Fibroblast of mammary gland (primary cell): ENCODE measurements at places on chromosomes 4 and X.

GRCh38 chr4:120918788-120919187 is 3.7 kb downstream of the PRDM5 start:
- DNase-seq: no peak

DNA sequence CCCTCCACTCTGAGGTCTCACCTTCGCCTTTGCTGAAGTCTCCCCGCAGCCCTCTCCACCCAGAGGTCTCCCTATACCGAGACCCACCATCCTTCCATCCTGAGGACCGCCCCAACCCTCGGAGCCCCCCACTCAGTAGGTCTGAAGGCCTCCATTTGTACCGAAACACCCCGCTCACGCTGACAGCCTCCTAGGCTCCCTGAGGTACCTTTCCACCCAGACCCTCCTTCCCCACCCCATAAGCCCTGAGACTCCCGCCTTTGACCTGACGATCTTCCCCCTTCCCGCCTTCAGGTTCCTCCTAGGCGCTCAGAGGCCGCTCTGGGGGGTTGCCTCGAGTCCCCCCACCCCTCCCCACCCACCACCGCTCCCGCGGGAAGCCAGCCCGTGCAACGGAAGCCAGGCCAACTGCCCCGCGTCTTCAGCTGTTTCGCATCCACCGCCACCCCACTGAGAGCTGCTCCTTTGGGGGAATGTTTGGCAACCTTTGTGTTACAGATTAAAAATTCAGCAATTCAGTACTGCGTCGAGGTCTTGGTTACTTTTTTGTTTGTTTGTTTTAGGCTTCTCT is 5.0 kb downstream of the SOD3 start:
- peak; percentile 15 for DNase-seq

GRCh38 chrX:129945131-129945530 is 37.3 kb upstream of the BCORL1 start:
- peak; percentile 45 for DNase-seq

- no peak for DNase-seq
These were observed 33.2 kb downstream of the AWAT2 start for GRCh38 chrX:70016513-70016912.

DNA sequence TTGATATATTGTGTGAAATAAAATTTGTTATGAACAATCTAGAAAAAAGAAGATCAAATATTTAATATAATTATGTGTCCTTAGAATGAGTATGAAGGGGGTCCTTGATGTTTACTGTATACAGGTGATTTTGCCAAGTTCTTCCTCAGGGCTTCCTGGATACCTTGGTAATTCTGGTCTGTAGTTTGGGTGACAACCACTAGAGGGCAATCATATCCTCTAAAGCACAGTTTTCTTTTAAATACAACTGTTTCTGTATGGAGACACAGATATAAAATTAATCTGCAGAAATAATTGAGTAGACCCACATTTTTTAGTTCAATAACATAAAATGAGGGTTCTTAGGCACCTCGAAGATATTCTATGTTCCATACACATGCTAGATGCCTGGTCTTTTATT is 157.7 kb downstream of the SPANXN1 start:
- DNase-seq: peak; percentile 33

DNA sequence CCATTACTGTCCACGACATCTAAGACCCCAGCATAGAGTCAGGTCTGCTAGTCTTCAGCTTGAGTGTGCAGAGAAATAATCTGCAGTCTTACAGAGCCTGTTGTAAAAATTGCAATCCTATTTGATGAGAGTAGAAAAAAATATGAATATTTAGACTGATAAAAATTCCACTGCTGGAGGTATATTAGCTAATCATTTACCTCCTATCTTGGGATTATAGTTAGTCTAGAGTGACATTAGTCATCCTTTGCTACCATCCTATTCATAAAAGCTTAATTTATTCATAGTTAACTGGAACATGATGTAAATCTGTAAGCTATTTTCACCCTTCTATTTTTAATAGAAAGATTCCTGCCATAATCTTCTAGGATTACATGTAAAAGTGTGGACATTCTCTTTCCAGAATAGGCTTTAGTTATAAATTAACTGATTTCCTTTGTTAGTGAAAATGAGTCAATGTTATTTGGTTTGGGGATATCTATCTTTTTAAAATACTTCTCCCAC is 26.7 kb downstream of the C4orf54 start:
- DNase-seq: no peak

DNA sequence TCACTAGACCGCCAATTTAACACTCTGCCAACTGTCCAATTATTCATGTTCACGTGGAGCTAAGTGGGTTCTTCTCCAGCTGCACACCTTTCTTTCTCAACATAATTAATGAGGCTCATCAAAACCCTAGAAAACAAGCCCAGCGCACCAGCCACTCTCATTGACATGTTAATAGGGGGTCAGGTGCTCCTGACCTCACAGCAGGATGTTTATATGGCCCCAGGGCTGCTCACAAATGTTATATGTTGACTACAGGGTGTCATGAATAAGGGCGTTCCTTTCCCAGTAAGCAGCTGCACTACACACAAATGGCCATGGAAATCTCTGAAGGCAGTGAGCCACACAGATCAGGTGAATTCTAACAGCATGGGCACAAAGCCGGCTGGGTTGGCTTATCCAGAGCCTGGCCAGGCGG is 209.8 kb downstream of the MGST2 start:
- no peak for DNase-seq

DNA sequence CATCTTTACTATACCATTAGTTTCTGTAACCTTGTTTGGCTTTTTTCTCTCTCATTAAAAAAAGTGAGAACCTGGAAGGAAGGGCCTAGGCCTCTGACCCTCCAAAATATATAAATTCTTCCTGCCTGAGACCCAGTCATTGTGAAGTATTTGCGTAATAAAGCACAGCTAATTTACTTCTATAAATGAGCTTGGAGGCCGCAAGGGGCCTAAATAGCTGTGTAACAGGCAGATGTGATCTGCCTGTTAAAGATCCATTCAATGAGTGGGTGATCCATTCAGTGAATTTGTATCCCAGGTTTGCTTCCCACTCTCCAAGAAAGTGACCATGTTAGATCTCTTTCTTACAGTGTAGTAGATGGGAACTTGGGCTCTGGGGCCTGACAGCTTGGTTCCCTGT is 595 bp upstream of the PYURF start:
- DNase-seq: peak; percentile 37

- DNase-seq: peak; percentile 47
These were observed 41.9 kb downstream of the CNOT6L start for GRCh38 chr4:77777135-77777807.

- no peak for DNase-seq
These were observed 301.9 kb downstream of the DHX15 start for GRCh38 chr4:24282446-24282845.

DNA sequence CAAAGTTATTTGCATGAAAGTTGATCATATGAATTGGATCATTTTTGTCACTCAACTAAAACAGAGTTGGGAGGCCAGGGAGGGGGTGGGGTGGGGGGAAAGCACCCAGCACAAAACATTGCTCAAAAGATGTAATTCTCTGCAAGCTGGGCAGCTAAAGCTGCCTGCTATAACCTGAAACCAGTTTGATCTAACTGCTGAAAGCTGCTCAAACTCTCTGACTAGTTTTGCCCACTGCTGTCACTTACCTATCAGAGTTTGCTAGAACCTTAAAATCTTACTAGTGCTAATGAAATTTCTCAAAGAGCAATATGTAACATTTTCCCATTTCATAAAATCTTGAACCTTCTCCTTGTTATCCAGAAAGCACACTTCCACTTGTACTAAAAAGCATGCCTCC is 10.4 kb downstream of the CXCL8 start:
- no peak for DNase-seq

DNA sequence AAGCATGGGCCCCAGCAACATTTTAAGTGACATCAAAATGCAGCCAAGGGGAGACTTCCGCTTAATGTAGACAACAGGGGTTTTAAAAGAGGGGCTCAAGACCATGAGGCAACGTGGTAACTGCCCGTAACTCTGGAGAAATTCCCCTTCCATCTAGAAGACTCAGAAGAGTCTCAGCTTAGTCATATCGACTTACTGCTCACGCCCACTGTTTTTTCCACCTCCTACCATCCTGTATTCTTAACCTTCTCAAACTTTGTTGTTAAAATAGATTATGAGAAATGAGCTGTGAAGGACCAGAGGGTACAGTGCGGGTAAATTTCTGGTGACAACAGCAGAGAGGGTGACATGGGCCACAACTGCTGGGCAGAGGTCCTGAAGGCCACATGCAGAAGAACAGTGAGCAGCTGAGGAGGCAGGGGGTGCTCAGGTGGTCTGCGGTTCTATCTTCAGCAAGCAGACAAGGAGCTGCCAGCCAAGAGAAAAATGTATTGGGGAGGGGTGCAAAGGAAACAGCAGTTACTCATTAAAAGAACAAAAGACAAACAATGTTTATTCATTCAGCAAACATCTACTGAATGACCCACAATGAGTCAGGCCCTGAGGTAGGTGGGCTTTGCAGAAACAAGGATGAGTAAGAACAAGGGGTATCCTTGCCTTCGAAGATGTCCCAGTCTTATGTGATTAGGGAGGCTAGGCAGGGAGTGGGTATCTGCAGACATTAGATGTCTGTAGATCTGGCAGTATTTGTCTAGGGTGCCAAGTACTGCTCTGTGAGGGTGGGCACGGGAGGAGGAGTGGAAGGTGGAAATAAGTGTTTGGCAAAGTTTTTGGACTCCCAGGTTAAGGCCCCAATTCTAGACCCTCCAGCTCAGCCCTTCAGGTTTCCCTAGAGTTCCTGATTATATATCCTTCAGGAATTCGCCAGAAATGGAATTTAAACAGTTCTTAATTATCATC is 175.3 kb downstream of the TSPAN5 start:
- peak; percentile 82 for DNase-seq

GRCh38 chr4:155001251-155001650 is 207.2 kb upstream of the NPY2R start:
- DNase-seq: no peak

DNA sequence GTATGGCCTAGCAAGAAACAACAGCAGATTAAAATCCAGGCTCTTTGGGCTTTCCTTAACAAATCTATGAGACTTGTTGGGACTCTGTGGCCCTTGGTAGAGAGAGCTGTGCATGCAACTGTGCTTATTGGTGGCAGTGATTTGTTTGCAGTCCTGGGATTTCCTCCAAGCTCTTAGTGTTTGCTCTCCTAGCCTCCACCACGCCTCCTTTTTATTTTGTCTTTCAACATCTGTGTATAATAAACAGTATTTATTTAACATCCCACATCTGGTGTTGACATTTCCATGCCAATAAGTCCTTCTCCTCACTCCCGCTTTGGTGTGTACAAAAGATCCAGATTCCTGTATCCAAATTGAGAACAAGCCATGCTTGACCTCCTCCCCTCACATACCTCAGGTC is 3.1 kb downstream of the TNMD start:
- DNase-seq: peak; percentile 6

GRCh38 chrX:12986886-12987285 is 12.0 kb downstream of the TMSB4X start:
- no peak for DNase-seq

GRCh38 chrX:31497086-31497485 is 425.2 kb upstream of the FTHL17 start:
- DNase-seq: peak; percentile 50

DNA sequence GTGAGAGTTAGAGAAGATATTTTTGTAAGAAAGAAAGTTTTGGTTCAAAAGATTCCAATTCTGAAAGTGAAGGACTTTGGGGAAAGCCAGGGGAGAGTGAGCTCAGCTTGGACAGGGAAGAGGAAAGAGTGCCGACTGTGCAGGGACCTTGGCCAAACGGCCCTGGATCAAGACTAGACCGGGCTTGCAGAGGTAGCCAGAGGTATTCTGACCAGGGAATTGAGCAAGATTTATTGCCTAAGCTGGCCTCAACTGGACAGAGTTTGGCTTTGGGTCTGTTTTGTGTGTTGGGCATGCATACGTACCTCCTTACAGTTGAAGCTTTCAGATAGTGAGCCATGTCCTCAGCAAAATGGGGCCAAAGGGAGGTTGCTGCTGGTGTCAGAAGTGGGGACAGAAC is 11.6 kb downstream of the PLAC1 start:
- DNase-seq: no peak

- no peak for DNase-seq
These were observed 64.3 kb upstream of the FTHL17 start for GRCh38 chrX:31136144-31136611.

DNA sequence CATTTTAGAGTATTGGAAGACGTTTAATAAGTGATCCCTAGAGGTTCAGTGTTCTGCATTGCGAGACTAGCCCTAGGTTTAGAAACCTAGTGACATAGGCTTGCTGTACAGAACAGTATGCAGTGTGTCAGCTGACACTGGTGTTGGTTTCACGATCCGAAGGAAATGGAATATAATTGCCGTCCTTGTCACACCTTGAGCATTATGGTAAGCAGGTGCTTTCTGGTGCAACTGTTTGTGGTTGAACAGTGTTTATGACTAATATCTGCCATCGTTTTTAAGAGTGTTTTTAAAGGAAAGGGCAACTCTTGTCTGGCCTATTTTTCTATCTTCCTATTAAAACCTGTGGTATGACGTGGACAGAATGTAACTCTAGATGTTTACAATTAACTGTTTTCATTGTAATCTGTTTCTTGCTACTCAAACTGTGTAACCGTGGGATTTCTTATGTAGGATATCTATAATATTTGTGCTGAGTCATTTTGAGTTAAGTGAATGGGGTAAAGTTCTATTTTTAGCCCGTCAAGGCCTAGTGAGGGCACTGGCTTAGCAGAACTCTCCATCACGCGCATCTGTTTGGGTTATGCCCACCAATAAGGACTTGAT is 53.8 kb upstream of the TBC1D14 start:
- DNase-seq: peak; percentile 71

- DNase-seq: peak; percentile 23
These were observed 72.6 kb downstream of the SMARCA5 start for GRCh38 chr4:143586080-143586479.

- no peak for DNase-seq
These were observed 119.7 kb upstream of the TBC1D9 start for GRCh38 chr4:140875746-140876452.

- no peak for DNase-seq
These were observed 15.5 kb upstream of the DDX60 start for GRCh38 chr4:168334053-168334452.

DNA sequence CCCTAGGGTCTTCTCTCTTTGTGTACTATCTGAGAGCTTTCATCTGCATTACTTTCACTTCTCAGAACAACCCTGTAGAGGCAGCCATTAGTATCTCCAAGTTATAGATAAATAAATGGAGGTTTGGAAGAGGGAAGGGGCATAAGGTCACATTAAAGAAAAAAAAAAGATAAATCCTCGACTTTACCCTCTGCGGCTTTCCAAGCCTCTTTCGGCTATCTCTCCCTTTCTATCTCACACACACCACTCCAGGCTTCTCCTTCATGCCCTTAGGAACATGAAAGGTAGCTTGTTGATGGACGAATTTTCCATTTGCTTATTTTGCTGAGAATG is 660 bp upstream of the ARHGEF9 start:
- DNase-seq: no peak

GRCh38 chr4:116913451-116913850 is 171.9 kb downstream of the TRAM1L1 start:
- DNase-seq: no peak

- no peak for DNase-seq
These were observed 105.8 kb downstream of the FAT4 start for GRCh38 chr4:125420526-125420925.

GRCh38 chr4:1200425-1201035 is 28.1 kb upstream of the SPON2 start:
- DNase-seq: peak; percentile 94

- DNase-seq: no peak
These were observed 3.8 kb upstream of the CXCL9 start for GRCh38 chr4:76011018-76011670.

- DNase-seq: no peak
These were observed 40.0 kb downstream of the PCDH10 start for GRCh38 chr4:133189147-133189517.

GRCh38 chrX:114959729-114960128 is 57.7 kb downstream of the IL13RA2 start:
- DNase-seq: peak; percentile 43

GRCh38 chr4:85548116-85548515 is 73.2 kb downstream of the ARHGAP24 start:
- DNase-seq: peak; percentile 16
